ENCODE measurements at places on chromosomes 1 and 21.

DNA sequence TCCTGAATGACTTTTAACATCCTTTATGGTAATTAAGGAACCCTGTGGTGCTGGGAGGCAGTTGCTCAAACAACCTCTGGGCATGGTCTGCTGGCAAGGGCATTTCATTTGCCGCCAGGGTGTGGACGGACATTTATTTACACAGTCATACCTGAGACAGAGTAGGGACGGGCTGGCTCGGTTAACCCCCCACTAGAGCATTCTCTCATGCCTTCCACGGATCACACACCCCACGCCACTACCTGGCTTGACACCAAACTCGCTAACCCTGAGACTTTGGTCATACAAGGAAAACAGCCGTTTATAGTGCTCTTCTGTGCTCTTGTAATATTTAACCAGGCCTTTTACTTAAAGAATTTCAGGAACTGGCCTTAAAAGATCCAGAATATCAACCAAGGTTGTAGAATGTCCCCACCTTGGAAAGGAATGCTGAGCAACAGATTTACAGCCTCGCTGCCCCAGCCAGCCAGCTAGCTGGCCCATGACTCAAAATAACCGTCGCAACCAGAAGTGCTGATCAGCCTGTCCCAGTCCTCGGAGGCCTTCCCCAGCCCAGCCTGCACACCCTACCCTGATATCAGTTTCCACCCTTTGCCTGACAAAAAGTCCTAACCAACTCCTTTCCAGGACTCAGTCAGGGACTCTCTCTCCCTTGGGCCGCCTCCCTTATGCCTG lies 6.5 kb upstream of the PDXK start:
- no peak for DNase-seq

DNA sequence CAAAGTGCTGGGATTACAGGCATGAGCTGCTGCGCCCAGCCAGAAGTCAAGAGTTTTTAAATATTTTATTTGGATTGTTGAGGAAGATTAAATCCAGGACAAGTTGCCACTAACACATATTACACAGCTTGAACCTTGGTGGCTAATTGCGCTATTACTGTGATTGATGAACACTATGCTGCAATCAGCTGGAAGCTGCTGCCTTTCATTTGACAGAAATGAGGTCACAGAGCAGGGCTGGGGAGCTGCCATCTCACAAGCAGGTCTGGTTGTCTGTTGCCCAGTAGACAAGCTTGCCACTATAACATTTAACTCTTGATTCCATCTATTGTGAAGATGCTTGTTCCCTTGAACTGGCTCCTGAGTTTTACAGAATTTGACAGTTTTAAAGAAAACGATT lies 37.4 kb upstream of the NRDC start:
- no peak for DNase-seq

DNA sequence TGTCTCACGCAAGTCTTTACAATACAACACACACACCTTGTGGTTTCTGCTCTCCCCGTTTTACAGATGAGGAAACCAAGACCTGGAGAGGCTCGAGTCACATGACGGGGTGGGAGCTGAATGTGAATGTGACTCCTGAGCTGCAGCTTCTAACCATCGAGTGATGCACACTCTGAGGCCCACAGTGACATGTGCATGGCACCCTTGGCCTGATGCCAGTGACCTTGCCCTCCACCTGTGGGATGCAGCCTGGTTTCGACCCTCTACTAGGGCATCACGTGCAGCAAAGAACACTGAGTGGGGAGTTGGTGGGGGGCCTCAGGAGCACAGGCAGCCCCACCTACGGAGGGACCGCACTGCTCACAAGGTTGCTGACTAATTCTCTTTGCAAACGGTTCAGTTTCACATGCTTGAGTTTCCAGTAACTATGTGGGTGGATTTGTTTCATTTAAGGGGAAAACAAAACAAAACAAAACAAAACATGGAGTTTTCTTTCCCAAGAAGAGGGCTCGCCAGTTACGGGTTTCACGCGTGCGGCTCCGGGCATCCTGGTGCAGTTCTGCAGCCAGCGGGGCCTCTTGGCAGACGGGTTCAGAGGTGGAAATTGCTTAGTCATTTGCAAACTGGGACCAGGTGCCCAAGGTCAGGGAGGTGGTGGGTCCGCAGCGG lies 22.9 kb downstream of the SPSB1 start:
- peak; percentile 46 for DNase-seq

- no peak for DNase-seq
Measured at GRCh38 chr1:160874935-160875334, 10.0 kb downstream of the ITLN1 start.

- no peak for DNase-seq
Measured at GRCh38 chr1:7589774-7590425, 181.2 kb upstream of the VAMP3 start.

All from stimulated activated CD4-positive, alpha-beta T cell treated with anti-CD3 and anti-CD28 coated beads, Interleukin-1b, Interleukin-23, amount 100 ng/mL, for 24 hours (primary cell).